Nucleus accumbens (tissue), 56 donors: ENCODE measurements at places on chromosomes 13 and 19.

DNA sequence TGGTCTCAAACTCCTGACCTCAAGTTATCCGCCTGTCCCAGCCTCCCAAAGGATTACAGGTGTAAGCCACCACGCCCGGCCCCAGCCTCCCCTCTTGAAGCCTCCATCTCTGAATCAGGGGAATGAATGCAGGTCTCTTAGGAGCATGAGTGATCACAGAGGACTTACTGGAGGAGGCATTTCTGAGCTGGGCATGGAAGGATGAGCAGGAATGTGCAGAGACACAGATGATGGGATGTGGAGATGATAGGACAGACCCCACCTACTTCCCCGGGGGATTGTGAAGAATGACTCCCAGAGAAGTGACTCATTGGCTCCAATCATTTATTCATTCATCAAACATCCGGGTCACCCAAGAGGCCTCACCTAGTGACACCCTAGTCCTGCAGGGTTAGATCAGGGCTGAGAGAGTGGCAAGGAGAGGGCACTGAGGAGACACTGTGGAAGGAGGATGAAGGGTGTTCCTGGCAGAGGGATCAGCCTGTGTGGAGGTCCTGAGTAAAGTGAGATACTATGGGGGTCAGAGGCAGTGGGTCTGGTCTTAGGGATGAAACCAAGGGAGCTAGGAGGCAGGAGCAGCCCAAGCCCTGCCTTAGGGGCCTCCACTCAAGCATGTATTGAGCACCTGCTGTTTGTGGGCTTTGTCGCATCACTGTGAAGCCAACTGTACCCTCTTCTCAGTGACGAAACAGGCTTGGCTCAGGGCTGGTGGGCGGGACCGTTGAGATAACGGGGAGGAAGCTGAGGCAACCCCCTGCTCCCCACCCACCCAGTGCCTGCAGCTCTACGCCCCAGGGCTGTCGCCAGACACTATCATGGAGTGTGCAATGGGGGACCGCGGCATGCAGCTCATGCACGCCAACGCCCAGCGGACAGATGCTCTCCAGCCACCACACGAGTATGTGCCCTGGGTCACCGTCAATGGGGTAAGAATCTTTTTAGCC is 3.0 kb downstream of the IFI30 start:
- DNase-seq, result no peak

DNA sequence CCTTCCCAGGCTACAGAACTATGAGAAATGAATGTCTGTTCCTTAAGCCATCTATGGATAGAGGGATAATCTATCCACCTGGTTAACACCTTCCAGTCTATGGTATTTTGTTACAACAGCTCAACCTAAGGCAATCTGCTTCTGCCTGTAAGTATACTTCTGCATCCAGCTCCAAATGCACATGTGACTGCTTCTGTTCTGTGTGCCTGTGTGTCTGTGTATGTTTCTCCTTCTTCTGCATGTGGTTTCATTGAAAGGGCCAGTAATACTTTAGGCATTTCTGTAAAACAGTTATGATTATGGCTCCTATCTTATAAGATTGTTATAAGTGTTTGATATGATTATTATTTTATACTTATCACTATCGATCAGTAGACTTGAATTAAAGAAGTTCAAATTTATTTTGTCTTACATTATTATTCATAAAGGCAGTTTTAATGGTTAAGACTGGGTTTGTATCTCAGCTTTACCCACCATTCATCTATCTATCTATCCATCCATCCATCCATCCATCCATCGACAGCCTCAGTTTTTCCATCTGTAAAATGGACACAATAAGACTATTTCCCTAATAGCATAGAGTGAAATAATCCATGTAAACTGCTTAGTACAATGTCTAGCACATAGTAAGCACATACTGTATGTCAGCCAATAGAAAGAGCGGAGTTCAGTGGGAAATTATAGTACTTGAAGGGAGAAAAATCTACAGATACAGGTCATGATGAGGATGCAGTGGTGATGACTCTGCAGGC is 37.5 kb upstream of the TM9SF2 start:
- no peak for DNase-seq

GRCh38 chr13:110649551-110649950 is 34.2 kb downstream of the NAXD start:
- DNase-seq, result no peak

DNA sequence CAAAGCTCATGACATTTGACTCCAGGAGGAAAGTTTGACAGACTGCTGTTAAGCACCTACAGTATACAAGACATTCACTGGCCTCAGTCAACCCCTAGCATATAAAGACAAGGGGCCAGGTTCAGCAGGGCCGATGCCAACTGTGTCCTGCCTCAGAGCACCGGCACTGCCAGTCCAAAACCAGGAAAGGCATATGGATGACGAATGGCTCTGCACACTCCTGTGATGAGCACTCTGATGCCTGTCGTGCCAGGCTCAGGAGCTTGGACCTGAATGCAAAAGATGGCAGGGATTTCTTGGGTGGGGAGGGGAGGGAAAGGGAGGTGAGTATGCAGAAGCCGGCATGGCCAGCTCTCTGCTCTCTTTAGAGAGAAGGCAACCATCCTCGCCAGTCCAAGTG is 38.9 kb downstream of the COL4A1 start:
- DNase-seq, result no peak

DNA sequence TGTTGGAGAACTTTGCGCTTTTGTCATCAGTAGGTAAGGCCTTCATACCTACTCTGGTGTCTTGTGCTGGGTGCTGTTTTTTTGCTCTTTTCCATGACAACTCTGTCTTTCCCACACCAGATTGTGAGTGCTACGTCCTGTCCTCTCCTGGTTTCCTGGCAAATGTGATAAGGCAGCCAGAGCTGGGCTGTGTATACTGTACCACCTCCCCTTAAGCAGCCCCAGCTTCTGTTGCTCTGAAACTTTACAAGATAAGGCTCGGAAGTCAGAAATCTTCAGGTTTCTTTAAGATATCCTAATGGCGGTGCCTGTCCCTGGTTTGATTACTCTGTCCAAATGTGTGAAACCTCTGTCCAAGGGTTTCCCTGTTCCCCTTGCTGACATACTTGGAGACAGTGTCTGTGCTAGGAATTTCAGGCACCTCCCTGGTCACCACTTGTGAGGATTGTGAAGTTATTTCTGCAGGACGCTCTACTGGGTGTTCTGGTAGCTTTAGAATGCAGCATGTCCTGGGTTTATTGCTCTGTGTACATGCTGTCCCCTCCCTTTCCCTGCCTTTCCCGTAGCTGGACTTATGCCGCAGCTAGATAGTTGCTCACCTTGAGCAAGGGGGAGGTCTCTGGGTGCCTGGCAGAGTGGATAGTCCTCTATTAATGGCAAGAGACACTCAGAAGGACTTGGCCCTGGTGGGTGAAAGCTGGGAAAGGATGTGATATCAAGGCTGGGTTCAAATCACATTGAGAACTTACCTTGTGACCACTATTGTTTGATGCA is 7.0 kb downstream of the ZNF749 start:
- DNase-seq, result no peak
